T-helper 9 cell (primary cell): ENCODE measurements at places on chromosomes 7 and 10.

DNA sequence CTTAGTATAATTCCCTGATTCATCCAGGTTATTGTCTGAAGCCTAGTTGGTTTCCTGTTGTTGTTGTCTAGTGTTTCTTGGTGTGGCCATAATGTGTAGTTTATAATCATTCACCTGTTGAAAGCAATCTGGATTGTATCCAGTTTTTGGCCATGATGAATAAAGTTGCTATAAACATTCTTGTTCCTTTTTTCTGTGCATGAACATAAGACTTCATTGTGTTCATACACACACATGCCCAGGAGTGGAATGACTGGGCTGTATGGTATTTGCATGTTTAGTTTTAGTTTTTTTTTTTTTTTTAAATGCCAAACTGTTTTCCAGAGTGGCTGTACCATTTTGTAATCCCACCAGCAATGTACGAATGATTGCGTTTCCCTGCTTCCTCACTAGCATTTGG lies 349.8 kb downstream of the SDK1 start:
- no peak for DNase-seq

DNA sequence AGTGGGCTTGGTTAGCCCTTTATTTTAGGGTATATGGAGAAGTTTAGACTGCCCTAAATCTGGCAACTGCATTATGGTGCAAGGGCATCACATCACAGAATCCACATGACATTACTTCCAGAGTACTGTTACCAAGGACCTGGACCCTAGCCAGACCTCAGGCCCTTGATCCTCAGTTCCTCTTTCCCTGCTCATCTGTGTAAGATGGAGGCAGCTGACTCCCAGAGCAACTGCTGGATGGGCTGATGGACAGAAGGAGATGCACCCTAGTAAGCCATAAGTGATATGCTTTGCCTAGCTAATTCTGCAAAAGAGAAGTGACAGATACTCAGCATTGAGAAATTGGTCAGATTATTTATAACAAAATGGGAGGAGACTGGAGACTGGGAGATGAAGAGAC lies 131.7 kb downstream of the DYNC1I1 start:
- DNase-seq, result no peak

- no peak for DNase-seq
Measured at GRCh38 chr10:129131457-129132132, 335.4 kb upstream of the MGMT start.

- DNase-seq, result no peak
Measured at GRCh38 chr7:138350701-138351357, 109.2 kb upstream of the TRIM24 start.

DNA sequence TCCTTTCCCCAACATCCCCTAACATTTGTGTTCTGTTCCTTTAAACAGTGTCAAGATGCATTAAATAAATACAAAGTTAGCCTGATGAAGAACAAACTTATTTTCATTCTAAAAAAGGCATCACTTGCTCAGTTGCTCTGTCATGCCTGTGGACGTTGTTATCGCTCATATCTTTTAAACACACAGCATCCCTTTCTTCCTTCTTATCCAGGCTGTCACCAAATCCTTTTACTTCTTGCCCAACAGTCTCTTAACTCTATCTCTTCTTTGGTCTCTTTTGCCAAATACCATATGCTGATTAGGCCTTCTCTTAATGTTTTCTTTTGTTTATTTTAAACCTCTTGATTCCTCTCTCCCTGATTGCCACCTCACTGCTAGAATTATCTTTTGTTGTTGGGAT lies 43.9 kb downstream of the DKK1 start:
- DNase-seq, result no peak

DNA sequence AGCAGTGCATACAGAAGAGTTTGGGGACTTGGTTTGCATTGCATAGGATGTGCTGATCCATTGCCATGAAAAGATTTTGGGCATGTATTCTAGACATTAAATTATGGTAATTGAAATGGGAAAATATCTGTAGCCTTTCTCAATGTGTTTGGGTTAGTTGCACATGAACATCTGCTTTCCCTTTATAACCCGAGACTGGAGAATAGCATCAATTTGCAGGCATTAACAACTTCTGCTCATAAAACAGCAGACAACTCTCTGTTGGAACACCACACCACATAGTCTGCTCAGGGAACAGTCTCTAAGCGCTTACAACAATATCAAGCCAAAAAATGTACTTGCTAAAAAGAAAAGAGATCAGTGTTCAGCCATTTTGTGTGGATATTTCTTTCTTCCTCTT lies 1391.1 kb upstream of the LRRTM3 start:
- no peak for DNase-seq
